NCI-H748 treated with DMSO at 0.1 percent for 48 hours (cell line): ENCODE measurements at places on chromosomes 6 and 20.

DNA sequence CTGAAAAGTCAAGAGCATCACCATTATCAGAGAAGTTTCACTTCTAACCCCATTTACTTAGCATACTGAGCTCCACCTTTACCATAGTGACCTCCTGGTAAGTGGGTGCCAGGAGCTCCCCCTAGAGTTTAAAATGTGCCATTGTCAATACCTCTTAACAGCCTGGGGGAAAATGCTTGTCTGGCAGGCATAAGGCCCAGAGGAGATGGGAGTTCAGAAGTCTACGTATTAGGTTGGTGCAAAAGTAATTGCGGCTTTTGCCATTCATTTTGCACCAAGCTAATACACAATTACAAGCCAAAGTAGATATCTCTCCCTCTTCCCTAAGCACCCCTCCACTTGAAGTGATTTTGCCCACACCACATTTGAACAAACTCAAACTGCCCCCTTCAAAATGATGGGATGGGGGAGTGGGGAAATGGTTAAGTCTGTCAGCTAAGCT lies 919.0 kb downstream of the KIF16B start:
- peak; percentile 45 for DNase-seq

- DNase-seq, result no peak
Observed at GRCh38 chr20:47664068-47664437, 121.2 kb downstream of the SULF2 start.

DNA sequence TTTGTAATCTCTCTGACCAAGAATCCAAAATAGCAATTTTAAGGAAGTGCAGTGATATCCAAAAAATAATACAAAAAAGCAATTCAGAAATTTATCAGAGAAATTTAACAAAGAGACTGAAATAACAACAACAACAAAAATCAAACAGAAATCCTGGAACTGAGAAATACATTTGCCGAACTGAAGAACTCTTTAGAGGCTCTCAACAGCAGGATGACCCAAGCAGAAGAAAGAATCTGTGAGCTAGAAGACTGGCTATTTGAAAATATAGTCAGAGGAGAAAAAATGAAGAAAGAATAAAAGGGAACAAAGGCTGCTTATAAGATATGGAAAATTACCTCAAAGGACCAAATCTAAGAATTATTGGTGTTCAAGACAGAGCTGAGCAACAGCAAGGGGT lies 22.6 kb downstream of the GABRR1 start:
- DNase-seq, result no peak

GRCh38 chr6:158408552-158409130 lies 96.4 kb downstream of the TULP4 start:
- no peak for DNase-seq

DNA sequence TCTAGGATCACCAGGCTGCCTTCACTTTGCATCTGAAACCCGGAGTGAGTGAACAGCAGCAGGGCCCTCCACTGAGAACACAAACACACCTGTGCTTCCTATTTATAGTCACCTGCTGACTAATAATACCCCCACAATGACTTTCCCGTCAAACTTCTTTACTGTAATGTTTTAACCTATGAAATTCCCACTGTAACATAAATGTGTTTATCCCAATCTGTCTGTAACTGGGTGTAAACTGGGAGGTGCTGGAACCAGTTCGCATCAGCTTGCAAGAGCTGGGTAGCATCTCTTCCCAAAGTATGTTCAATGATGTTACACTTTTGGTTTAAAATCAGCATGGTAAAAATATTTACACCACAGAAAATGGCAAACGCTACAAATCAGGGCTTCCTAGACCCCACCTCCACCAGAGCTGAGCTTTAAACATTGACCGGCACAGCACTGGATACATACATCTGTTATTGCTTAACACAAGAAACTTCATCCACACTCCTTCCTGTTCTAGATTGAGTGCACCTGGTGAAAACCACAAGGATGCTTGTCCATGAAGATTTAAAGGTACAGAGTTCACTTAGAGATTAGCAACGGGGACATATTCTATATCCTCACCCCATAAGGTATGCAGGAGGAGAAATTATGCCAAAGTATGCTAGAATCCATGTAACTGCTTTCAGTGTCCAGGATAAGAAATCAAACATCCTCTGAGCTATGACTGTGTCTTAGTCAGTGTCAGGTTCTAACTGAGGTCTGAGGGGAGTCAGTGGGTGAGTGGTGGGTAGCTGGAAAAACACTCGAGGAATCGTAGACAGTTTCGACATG lies 79.0 kb downstream of the ALDH8A1 start:
- DNase-seq, result peak; percentile 21

GRCh38 chr6:167107787-167108186 lies 15.1 kb upstream of the CCR6 start:
- DNase-seq, result no peak

DNA sequence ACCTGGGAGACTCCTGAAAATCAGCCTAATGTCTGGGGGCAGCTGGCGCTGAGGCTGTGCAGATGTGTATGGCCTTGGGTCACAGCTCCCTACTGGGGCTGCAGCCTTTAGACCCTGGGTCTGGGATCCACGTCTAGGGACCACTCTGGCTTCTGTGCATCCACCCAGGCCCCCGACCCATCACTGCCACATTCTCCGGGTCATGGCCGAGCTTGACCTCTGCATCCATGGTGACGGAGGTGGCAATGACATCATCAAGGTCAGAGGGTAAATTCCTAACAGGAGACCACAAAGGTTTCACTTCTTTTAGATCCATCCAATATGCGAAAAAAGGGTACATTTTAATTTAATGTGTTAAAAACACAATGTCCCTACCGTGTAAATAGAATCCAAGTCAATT lies 14.5 kb upstream of the PCMTD2 start:
- DNase-seq, result no peak

DNA sequence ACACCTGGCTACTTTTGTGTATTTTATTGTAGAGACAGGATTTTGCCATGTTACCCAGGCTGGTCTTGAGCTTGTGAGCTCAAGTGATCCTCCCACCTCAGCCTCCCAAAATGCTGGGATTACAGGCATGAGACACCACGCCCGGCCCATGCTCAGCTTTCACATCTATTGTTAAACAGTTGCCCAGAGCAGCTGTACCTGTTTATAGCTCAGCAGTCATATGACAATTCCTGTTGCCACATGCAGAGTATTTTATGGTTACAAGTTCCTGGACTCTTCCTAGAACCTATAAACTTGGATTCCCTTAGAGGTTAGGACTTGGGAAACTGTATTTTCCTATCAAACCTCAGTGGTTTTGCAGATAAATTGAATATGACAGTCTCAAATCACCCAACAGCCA lies 188.3 kb upstream of the KCNG1 start:
- DNase-seq, result no peak

GRCh38 chr20:32544893-32545840 lies 40.0 kb downstream of the NOL4L start:
- no peak for DNase-seq

DNA sequence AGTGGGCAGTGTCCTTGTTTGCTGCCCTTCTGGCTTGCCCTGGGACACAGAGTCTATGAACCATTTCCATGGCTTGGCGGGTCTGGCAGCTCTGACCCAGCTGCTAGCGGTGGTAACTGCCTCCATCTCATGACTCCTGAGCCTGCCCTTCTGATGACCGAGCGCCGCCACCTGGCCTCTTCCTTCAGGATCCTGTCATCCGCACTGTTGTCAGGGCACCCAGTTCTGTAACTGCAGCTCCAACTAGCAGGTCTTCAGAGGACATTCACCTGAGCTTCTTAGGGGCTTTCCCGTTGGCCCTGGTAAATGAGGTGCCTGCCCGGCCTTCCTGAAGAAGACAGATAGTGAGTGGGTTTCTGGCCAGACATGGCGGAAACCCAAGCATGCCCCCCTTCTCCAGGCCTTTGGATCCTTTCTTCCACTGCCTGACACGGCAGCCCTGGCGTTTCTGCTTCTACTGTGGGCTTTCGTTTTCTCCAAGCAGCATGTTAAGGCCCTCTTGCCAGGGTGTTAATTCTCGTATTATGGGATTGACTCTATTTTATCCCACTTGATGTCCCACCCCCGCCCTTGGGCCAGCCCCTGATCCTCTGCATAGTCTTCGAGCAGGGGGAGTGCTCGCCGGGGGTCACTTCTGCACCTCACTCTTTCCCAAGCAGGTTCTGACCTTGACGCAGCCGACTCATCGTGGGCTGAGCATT lies 24.7 kb downstream of the PACSIN1 start:
- no peak for DNase-seq

GRCh38 chr6:122367171-122367570 lies 32.3 kb upstream of the HSF2 start:
- DNase-seq, result no peak

- DNase-seq, result peak; percentile 99
Observed at GRCh38 chr20:2305946-2306345, 10.1 kb downstream of the TGM3 start.

DNA sequence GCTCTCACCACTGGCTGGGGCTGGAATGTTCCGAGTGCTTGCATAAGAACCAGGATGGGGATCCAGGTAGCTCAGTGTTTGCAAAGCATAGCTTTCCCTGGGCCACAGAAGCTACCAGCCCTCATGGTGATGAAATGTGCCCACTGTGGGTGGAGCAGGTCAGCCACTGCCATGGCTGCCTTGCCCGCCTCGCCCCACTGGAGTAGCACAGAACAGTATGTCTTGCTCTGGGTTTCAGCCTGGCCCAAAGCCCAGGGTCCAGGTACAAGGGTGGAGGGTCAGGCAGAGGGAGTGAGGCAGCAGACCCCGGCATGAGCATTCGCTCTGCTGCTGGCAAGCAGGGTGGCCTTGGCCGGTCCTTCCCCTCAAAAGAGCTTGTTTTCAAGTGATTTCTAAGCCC lies 34.7 kb downstream of the KCNK17 start:
- DNase-seq, result no peak

DNA sequence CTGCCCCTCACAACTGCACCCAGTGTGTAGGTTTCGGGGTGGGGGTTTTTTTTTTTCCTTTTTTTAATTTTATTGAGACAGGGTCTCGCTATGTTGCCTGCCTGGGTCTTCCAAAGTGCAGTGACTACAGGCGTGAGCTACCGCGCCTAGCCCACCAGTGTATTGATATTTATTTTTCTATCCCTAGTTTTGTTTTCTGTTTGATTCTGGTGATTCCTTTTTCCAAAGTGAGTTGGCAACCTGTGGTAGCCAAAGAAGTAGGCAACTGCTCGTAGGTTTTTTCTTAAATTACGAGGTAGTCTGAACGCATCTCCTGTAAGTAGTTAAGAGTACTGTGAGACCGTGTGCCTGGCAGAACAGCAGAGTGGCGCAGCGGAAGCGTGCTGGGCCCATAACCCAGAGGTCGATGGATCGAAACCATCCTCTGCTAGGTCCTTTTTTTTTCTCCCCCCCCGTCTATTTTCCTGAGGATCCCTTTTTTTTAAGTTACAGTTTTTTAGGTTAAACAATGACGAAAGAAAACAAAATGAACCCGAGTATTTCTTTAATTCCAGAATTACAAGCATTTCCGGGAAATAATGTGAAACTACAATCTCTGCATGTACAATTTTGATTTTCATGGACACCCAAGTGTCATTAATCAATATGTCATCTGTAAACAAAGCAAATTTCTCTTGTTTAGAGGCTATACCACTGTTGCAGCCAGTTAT lies 78.7 kb upstream of the BTN3A2 start:
- peak; percentile 79 for DNase-seq

DNA sequence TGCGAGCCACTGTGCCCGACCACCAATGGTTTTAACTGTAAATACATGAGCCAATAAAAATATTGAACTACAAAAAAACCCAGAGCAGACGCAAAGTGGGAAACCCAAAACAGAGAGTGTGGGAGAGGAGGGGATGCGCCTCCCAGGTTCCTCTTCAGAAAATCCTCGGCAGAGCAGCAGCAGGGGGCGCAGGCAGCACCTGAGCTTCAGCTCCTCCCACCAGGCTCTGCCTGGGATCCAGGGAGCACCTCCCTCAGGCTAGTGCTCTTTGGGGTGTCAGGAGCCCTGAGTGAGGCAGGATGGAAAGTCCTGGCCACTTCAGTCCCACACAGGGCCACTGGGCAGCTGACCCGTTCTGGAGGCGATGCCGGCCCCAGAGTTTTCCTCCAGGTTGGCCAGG lies 536.9 kb upstream of the CDH4 start:
- DNase-seq, result no peak

- no peak for DNase-seq
Observed at GRCh38 chr6:163679753-163680152, 265.2 kb downstream of the QKI start.

DNA sequence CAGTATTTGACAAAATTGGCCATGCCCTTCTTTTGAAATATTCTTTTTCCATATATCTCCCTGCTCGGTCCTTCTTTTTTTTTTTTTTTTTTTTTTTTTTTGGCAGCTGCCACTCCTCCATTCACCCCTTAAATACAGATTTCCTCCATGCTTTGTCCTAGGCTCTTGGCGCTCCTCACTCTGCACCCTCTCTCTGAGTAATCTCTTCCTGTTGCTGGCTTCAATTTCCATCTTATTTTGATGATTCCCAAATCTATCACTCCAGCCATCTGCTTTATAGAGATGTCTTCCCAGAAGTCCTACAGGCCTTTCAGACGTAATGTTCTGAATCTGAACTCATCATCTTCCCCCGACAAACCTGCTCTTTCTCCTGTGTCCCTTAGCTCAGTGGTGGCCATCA lies 12.8 kb upstream of the KLHL32 start:
- DNase-seq, result no peak

GRCh38 chr6:161749576-161749975 lies 475.7 kb upstream of the AGPAT4 start:
- DNase-seq, result no peak

DNA sequence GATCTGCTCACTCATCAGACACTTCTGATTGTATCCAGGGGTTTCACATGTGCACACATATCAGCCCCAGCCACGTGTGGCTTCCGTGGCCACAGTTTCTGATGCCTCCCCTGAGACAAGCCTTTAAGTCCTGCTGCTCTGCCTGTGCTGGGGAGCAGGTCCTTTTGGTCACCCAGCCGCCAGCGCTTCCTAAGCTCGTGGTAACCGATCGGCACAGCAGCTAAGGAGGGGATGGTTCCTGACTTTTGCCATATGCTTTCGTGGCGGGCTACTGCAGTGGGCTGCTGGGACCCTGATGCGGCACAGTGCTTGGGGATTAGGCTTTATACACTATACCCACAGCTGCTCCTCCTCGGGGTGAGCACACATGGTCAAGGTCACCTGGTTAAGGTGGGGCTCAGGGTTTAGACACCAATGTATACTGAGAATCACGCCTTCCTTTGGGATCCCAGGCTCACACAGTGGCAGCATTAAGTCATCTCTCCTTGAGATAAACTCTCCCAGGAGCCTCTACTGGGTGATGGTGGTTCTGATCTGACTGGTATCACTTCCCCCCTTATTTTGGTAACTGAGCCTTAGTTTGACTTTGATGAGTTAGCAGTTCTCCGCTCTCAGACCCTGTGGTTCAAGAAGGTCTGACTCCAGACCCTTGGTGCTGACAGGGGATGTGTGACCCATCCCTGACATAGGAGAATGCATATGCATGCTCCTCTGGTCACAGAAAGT lies 85.9 kb upstream of the KCNG1 start:
- DNase-seq, result no peak

DNA sequence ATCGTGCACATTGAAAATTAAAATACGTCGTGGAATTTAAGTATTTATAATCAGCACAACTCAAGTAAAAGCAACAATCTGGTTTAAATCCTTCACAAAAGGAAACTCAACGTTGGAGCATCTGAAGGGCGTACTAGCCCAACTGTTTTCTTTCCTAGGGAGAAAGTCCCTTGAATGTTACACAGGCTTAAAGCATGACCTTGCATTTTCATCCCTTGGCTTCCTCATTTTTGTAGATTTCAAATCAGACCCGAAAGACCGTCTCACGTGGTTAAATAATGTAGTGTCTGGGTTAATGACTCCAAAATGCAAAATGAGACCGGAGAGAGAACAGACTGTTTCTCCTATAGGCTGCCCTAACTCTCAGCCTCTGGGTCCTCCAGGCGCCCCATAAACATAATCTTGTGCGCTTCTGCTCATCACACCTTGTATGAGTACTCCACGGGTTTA lies 249.2 kb upstream of the RREB1 start:
- DNase-seq, result no peak
